Activated naive CD8-positive, alpha-beta T cell treated with anti-CD3 and anti-CD28 coated beads for 36 hours (primary cell): ENCODE measurements at places on chromosomes 4 and X. TPM values are rescaled to one million over a fixed set of nuclear protein-coding genes. Genes with fewer than 3 reads are reported as not detected.

The BCLAF3 gene
- total RNA-seq = 3.7 TPM

DNA sequence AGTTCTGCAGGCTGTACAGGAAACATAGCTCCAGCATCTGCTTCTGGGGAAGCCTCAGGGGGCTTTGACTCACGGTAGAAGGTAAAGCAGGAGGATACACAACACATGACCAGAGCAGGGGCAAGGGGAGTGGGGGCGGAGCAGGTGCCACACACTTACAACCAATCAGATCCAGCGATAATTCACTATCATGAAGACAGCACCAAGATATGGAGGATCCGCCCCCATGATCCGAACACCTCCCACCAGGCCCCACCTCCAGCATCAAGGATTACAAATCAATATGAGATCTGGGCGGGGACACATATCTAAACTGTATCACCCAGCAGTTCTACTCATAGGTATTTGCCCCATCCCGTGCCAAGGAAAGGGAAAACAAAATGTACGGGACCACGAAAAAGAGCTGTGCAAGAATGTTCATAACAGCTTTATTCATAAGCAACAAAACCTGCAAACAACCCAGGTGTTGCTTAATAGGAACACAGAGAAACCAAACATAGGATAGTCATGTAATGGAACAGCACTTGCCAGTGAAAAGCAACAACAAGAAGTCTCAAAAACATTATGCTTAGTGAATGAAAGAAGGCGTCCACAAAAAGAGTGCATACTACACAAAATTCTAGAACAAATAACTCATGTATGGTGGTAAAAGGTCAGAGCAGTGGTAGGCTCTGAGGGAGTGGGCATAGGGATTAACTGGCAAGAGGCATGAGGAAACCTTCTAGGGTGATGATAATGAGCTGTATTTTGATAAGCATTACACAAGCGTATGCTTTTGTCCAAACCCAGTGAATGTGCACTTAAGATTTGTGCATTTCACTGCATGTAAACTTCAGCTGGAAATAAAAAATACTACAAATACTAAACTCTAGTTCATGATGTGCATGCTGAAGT lies 130.9 kb upstream of the FAM9B start:
- no peak for DNase-seq

DNA sequence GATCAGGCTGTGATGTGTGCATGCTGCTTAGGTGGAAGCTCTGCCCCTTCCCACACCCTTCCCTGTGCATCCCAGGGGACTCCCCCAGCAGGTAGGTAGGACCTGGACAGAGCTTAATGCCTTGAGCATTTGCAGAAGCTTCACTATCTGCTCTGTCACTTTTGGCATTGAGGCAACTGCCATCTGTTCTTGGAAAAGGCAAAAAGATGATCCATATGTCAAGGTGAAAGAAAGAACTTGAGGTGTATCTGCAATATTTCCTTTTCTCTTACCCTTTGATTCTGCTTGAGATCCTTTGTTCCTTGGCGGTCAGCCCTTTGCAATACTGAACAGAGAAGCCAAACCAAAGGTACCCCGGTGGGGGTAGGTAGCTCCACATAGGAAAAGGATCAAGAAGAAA lies 37.1 kb upstream of the TBC1D9 start:
- DNase-seq = no peak

GRCh38 chr4:113745711-113746110 lies 15.8 kb downstream of the CAMK2D start:
- no peak for DNase-seq

- DNase-seq = no peak
Observed at GRCh38 chr4:184400375-184400870, 73.9 kb downstream of the IRF2 start.

GRCh38 chr4:87410157-87410556 lies 12.2 kb upstream of the NUDT9 start:
- no peak for DNase-seq
